ENCODE measurements at places on chromosomes 1 and 21.

DNA sequence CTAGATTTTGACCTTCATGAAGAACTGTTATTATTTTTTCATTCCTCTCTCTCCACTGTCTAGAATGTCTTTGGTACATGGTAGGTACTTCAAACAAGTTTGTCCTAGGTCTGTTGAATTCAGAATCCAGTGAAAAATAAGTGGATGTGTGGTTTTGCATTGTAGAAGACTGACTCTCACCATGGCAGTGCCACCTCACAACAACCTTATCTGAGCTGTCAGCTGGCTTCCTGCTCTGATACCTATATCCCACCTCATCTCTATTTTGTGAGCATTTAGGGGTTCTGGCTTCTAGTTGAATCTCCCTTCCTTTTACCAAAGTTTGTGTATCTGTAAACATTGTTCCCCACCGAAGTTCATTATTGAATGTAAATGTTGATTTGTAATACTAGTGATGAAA, 9.1 kb downstream of the SWT1 start:
- no peak for DNase-seq

GRCh38 chr1:158691907-158692306, 5.4 kb upstream of the SPTA1 start:
- no peak for DNase-seq

DNA sequence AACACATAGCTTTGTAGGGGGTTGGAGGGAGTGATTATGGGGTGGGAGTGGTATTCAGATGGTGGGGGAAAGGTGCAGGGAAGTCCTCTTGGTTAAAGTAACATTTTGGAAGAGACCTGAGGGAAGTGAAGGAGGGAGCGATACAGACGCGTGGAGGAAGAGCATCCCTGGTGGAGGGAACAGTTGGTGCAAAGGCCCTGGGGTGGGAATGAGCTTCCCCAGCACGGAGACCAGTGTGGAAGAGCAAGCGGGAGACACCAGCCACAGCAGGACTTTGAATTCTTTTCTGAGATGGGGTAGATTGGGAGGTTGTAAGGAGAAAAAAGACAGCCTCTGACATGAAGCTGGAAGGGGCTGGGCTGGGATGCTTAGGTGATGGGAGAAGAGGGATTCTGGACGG, 23.5 kb downstream of the DHRS3 start:
- DNase-seq, result no peak

DNA sequence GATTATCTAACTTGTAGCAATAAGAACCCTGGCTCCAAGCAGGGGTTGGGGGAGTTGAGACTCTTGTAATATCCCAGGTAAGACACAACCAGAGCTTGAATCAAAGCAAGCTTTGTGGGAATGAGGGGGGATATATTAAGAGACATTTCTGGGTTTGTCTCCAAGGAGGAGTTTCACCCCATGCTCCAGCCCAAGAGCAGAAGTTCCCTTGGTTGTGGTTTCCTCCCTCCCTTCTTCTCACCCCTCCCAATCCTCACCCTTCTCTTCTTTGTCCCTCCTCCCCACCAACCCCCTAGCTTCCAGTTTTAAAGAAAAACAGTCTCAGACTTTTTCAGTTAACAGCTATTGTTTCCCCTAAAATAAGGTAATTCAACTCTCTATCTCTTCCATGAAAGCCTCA, 11.9 kb downstream of the TRAF3IP3 start:
- DNase-seq, result no peak

GRCh38 chr1:214420833-214421232, 130.6 kb downstream of the PTPN14 start:
- no peak for DNase-seq

DNA sequence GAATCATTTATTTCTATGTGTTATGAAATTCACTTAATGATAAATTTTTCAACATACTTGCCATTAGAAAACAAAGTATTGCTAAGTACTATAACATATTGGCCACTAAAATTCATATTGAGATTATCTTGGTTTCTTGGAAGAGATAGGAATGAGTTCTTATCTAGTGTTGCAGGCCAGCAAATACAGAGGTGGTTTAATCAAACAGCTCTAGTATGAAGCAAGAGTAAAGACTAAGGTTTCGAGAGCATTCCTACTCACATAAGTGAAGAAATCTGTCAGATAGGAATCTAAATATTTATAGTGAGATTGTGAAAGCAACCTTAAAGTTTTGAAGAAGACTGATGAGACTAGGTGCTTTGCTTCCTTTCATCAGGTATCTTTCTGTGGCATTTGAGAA, 37.9 kb upstream of the FOXE3 start:
- no peak for DNase-seq

- DNase-seq, result no peak
Measured at GRCh38 chr1:87126886-87127505, 201.7 kb upstream of the LMO4 start.

DNA sequence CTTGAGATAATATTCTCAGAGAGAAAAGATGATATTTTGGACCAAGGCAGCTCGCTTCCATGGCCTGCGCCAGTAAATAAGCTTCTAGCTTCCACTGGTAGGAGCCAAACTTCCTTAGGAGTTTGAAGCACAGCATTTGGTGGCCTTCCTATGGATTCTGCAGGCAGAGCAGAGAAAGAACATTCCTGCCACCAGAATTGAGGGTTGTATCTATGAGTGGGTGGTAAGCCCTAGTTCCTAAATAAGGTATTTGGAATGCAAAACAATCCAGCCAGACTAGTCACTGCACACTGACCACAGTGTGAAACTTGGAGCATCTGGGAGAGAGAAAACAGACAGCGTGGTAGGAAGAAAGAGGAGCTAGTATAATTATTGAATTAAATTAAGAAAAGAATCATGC, 54.1 kb upstream of the BCAR3 start:
- DNase-seq, result peak; percentile 91

- no peak for DNase-seq
Measured at GRCh38 chr21:41823166-41823565, 56.0 kb downstream of the PRDM15 start.

GRCh38 chr1:9456833-9457232, 82.4 kb upstream of the SLC25A33 start:
- DNase-seq, result no peak

GRCh38 chr1:178096421-178096820, 2.5 kb downstream of the RASAL2 start:
- DNase-seq, result no peak

DNA sequence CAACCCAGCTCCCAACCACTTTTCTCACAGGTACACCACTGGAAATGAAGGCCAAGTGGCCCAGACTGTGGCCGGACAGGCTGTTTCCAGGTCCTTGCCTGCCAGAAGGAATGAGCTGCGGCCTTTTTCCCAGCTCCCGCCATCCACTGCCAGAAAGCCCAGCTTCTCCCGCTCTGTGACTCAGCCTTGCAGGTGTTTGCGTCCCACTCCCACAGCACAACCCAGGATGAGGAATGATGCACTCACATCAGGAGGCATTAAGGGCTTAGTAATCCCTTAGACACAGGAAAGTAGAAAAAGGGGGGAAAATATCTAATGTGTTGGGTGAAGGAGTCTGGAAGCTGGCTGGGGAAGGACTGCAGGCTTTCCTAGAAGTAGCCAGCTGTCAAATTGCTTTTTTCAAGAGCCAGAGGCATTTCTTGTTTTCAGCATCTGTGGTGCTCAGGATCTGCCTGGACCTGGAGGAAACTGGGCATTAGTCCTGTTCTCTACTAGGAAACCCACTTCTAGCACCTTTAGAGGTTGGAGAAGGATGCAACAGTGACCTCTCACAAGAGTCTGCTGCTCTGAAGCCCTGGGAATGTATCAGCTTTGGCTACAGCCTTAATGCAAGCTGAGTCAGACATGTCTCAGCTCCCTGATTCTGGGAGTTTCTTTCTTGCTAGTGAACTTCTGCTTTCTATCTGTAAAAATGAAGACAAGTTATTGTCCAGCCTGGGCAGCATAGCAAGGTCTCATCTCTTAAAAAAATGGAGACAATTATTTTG, 13.2 kb upstream of the MAP1LC3C start:
- no peak for DNase-seq

- DNase-seq, result no peak
Measured at GRCh38 chr1:20301463-20302107, 10.9 kb downstream of the VWA5B1 start.

DNA sequence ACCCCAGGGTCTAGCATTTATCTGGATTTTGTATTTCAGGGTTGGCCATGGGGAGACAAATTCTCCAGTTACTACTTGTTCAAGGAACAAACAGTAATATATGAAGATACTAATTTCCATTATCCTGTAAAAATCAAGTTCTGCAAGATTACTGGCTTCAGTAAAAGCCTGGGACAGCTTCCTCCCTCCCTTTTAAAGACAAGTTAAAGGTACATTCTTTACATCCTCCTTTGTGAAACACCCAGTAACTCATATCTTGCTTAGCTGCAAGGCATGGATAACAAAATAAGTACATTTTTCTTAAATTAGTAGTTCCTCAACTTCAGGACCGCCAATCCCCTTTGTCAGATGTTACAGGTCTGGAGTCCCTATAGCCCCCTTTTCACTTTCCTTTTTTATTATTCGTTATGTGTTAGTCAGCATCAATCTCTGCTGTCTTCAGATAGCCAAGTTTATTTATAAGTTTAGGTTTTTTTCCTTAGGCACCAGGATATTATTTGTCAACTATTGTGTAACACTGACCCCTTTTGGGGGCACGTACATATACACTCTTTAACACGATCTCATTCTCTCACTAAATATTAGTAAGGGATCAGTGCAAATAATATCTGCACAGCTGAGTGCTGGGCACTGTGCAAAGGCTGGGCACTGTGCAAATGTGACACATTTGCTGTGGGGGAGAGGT, 9.8 kb downstream of the ERRFI1 start:
- DNase-seq, result no peak

DNA sequence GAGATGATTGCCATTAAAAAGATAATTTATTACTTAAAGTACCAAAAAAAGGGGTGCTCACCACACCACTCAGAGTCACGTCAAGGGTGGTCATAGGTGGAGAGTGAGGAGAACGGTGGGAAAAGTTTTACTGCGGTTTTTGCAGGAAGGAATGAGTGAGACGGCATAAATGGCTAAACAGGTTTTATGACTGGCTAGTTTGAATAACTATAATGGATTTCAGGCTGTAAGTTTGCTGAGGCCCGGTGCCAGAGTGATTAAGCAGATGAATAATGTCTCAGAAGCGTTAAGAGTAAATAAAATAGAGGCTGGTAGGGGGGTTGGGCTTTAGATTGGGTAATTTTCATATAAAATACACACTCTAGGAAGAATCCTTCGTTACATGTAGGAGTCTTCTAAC, 1337.8 kb downstream of the AMY1C start:
- peak; percentile 32 for DNase-seq

GRCh38 chr1:33261344-33261743, 5.1 kb downstream of the ZNF362 start:
- DNase-seq, result no peak

- no peak for DNase-seq
Measured at GRCh38 chr1:12163210-12163609, 3.6 kb upstream of the TNFRSF1B start.

GRCh38 chr21:42108554-42109340, 37.6 kb downstream of the UMODL1 start:
- no peak for DNase-seq

GRCh38 chr1:145961425-145962156, 2.8 kb downstream of the ANKRD34A start:
- DNase-seq, result no peak

DNA sequence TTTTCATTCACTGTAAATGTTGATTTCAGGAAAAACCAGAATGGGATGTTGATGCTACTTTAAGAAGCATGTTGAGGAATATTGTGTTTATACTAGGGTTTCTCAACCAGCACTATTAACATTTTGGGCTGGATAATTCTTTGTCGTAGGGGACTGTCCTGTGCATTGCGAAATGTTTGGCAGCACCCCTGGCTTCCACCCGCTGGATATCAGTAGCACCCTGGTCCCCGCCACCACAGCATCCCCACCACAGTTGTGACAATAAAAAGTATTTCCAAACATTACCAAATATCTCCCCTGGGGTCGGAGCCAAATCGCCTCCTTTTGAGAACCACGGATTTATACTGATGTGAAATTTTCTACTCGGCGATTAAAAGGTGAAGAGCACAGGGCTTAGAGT, 41.9 kb downstream of the BTG3 start:
- no peak for DNase-seq

DNA sequence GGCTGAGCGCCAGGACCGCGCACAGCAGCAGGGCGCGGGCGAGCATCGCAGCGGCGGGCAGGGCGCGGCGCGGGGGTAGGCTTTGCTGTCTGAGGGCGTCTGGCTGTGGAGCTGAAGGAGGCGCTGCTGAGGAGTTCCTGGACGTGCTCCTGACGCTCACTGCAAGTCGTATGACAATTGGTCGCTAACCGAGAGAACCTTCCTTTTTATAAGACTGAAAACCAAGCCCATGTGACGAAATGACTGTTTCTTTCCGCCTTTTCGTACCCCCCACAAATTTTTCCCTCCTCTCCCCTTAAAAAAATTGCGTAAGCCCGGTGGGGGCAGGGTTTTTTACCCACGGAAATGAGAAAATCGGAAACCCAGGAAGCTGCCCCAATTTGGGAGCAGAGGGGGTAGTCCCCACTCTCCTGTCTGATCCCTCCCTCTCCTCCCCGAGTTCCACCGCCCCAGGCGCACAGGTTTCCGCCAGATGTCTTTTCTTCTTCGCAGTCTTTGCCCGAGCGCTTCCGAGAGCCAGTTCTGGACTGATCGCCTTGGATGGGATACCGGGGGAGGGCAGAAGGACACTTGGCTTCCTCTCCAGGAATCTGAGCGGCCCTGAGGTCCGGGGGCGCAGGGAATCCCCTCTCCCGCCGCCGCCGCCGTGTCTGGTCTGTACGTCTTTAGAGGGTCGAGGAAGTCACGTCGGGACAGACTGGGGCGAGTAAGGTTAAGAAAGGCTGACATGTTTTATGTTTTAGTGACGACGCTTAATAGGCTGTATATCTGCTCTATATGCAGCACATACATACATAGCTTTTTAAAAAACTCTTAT, at the start of gene PTGS2:
TSS of gene PTGS2 (minus strand) at position 179 of the 817 bp plus-strand sequence. CDS start at position 46, 133 bp downstream.
- DNase-seq, result peak; percentile 68

DNA sequence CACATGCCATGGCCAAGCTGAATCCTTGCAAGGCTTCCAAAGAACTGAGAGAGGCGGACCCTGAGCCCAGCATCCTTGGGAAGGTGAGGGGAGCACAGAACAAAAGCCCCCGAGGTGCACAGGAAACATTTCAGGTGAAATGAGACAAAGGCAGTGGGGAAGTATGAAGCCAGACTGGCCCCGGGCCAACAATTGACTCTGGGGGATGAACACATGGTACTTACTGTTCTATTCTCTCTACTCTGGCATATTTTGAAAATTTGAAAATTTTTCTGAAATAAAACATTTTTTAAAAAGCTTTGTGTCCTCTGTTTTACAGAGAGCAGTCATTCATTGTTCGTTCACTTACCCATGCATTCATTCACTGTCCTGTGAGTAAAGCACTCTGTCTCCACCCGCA, 77.7 kb downstream of the GRIK3 start:
- no peak for DNase-seq

GRCh38 chr21:34980423-34981115, 68.5 kb downstream of the RUNX1 start:
- DNase-seq, result no peak

DNA sequence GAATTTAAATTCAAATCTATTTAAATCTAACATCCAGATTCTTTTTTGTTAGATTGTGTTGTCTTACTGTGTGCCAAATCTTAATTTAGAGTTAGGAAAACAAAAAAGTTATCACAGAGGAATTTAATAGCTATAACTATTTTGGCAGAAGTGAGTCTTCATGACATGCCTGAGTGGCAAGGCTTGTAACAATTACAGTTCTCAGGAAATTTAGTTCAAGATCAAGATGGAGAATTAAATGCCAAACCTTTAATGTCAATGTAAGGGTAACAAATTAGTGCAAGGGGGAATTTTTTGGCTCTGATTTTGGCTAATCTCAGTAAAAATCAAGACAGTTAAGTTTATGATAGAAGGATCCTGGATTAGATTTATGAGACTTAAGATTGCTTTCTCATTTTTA, 58.4 kb downstream of the GDAP2 start:
- no peak for DNase-seq

- no peak for DNase-seq
Measured at GRCh38 chr1:243917863-243918565, 68.0 kb upstream of the AKT3 start.
